Activated CD8-positive, alpha-beta memory T cell treated with anti-CD3 and anti-CD28 coated beads, Interleukin-2, amount 50 U/mL, for 4 hours (primary cell): ENCODE measurements at places on chromosomes 11 and 22.

DNA sequence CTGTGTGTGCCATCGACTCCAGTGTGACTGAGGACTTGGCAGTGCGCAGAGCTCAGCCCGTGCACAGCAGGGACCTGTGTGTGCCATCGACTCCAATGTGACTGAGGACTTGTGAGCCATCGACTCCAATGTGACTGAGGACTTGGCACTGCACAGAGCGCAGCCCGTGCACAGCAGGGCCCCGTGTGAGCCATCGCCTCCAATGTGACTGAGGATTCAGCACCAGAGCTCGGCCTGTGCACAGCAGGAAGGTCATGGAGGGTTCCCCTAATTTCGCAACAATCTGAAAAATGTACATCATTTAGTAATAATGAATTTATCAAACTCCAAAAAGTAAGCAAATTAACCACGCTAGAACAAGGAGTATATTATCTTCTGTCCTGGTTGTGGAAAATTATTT, 348.3 kb upstream of the B3GAT1 start:
- DNase-seq = no peak

- DNase-seq = no peak
Observed at GRCh38 chr11:112526699-112527416, 266.2 kb upstream of the PLET1 start.

- no peak for DNase-seq
Observed at GRCh38 chr11:62127941-62128770, 4.3 kb downstream of the INCENP start.

- no peak for DNase-seq
Observed at GRCh38 chr11:127002669-127003259, 2.2 kb upstream of the KIRREL3 start.

GRCh38 chr22:31153357-31153756, 6.6 kb upstream of the RNF185 start:
- DNase-seq = no peak

DNA sequence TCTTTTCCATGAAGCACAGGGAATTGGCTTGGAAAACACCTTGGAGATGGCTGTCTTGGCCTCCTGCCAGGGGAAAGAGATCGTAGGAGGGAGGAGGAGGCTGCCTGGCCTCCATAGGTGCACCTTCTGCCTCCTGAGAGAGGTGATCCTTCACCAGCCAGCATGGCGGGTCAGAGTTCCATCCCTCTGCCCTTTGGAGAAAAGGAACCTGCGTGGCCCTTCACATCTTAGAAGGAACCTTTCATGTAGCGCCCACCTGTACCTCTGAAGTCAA, 58.2 kb upstream of the DRD2 start:
- DNase-seq = no peak

DNA sequence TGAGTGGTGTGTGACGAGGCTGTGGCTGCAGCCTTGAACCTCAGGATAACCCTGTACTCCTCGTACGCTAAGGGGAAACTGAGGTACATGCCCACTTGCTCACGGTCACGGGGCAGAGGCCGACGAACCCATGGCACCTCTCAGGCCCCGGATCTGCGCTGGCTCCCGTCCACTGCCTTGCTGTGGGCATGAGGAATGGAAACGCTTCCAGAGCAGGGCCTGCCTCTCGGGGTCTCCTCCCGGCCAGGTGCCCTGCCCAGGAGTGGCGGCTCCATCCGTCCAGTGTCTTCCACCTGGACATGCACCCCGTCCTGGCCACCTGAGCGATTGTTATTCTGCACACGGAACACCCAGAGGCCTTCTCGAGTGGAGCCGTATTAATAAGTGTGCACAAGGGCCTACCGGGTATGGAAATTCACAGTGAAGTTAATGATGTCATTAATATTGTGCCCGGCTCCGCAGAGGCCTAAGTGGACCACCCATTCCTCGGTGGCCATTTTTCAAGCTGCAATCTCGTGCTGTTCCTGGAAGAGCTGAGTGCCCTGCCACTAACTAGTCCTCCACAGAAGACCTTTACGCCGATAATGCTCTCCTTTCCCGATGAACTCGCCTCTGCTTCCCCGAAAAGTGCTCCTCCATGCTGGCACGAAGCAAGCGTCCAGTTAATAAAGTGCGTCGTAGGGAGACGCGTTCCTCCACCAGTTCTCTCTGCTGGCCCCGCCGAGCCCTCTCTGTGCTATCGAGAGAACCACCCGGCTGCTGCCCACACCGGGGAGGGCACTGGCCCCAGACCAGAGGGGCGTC, 927.9 kb downstream of the BRD1 start:
- no peak for DNase-seq

GRCh38 chr11:115170133-115170815, 333.9 kb downstream of the CADM1 start:
- DNase-seq = no peak

DNA sequence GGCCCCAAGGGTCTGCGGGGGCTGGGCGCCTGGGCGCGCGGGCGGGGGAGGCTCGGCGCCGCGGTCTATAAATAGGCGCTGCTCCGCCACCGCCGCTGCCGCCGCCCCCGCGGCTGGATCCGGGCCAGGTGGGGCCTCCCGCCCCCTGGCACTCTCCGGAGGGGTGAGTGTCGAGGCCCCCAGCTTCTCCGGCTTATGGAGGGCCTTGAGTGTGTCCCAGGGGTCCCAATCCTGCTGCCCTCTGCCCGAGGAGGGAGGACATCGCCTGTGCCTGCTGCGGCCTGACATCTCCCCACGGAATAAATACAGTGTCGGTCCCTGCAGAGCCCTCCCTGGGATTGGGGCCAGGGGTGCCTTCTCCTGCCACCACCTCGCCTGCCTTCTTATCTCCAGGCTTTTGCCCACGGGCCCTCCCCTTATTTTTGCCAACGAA, 4.3 kb upstream of the GP1BB start:
- peak; percentile 61 for DNase-seq

DNA sequence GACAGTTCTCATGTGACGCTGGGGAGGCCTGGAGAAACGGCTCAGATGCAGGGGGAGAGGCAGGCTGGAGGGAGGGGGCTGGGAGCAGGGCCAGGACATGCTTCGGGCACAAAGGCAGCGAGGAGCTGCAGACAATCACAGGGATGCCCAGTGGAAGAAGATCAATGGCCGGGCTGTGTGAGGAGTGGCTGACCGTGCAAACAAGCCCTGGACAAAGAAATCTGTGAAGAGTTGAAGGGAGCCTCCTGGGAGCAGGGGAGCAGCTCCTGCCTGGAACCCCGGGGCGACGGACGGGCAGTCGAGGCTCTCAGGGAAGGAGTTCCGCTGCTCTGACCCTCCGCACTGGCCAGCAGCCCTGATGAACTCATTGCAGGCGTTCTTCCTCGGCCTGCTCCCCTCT, 126.7 kb upstream of the B3GAT1 start:
- no peak for DNase-seq

- DNase-seq = no peak
Observed at GRCh38 chr22:36755316-36755715, 20.6 kb downstream of the IFT27 start.

DNA sequence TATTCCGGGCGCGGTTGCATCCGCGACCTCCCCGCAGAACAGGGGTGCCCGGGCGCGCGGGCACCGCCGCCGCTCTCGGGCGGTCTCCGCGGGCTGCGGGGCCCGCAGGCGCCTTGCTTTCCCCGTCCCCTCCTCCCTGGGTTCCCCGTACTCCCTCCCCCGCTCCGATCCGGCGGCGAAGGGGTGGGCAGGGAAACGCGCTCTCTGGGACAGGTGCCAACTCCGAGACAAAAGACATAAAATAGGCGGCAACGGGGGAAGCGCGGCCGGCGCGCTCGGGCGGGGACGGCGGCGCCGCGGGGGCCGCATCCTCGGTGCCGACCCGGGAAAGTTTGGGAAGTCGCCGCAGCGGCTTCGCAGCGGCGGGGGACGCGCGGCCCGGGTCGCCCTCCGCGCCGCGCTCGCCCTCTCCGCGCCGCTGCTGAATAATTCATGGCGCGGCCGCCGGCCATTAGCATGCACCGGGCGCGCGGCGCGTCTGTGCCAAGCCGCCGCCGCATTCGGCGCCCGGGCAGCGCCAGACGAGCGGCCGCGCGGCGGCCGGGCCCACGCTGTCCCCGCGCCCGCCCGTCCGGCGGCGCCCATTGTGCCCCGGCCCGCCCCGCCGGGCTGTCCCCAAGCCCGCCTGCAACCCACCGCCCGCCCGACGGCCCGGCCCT, 78.7 kb upstream of the PPARA start:
- DNase-seq = peak; percentile 54

DNA sequence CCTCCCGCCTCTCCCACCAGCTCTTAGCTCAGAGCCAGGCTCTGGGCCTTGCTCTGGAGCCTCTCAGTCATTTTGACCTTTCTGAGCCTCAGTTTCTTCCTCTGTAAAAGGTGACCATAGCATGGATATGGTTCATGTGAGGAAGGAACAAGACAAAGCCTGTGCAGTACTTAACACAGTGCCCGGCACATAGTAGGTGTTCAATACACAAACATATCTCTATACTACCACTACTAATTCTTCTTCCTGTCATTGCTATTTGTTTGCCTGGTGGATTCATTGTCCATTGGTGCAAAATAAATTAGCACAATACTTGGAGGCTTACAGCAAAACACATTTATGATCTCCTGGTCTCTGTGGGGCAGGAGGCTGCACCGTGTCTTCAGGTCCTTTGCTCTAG, 21.6 kb upstream of the MPPED1 start:
- DNase-seq = no peak
